HT-29 (cell line): ENCODE measurements at places on chromosomes 3 and 15. TPM values are rescaled to one million over a fixed set of nuclear protein-coding genes. Genes with fewer than 3 reads are reported as not detected.
A peak's percentile ranks its signal among the peaks of the same experiment; 100 is the strongest.

- DNase-seq = no peak
These were observed 118.7 kb downstream of the NUP210 start for GRCh38 chr3:13301286-13301987.

- DNase-seq = no peak
These were observed 65.8 kb downstream of the PEAK1 start for GRCh38 chr15:77354063-77354462.

- no peak for DNase-seq
These were observed 55.0 kb downstream of the UBE2E2 start for GRCh38 chr3:23258110-23258509.

Gene TNNC1
- total RNA-seq = 5.7 and 6.5 TPM in 2 replicates

Gene TFG
- total RNA-seq = 60.9 and 68.2 TPM in 2 replicates

GRCh38 chr15:91422797-91423196, 322.7 kb downstream of the SV2B start:
- no peak for DNase-seq

Gene TRIM42
- total RNA-seq = not detected in 2 replicates

- DNase-seq = no peak
These were observed 127.2 kb downstream of the EBLN2 start for GRCh38 chr3:73188707-73189106.

GRCh38 chr3:55177749-55178148, 249.9 kb upstream of the LRTM1 start:
- no peak for DNase-seq

Gene OR5K2
- not detected in 2 replicates for total RNA-seq

Gene TRPC1
- total RNA-seq = 0.10 and 0.21 TPM in 2 replicates

DNA sequence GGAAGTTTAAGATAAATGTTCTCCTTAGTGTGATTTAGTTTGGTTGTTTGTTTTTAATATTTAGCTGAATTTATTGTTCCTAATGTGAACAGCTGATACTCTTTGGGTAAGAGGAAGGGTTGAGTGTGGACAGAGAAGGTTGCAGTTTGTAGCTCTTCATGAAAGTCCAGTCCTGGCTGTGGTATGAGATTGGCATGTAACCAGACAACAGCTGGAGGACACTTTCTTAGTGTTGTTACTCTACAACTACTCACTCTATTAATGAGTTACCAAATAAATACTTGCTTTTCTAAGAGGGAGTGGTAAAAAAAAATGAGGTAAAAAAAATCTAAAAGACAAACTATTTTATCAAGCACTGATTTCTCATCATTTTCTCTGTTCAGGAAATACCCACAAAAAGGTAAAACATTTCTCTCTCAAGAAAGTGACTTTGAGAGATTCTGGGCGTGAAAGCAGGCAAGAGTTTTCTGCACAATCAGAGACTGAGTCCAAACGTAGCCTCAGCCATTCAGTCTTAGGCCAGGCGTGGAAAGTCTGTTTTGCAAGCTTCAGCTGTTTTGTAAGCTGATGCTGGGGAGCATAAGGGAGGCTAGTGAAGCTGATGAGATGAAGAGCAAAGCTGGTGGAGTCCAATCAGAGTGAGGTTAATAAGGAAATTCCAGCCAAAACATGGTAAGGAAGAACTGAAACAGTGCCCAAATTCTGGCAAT, 138.5 kb upstream of the ARPP21 start:
- DNase-seq = no peak

GRCh38 chr3:12996181-12996506, 77.1 kb downstream of the IQSEC1 start:
- no peak for DNase-seq

Gene PROS1
- 8.1 and 10.0 TPM in 2 replicates for total RNA-seq

DNA sequence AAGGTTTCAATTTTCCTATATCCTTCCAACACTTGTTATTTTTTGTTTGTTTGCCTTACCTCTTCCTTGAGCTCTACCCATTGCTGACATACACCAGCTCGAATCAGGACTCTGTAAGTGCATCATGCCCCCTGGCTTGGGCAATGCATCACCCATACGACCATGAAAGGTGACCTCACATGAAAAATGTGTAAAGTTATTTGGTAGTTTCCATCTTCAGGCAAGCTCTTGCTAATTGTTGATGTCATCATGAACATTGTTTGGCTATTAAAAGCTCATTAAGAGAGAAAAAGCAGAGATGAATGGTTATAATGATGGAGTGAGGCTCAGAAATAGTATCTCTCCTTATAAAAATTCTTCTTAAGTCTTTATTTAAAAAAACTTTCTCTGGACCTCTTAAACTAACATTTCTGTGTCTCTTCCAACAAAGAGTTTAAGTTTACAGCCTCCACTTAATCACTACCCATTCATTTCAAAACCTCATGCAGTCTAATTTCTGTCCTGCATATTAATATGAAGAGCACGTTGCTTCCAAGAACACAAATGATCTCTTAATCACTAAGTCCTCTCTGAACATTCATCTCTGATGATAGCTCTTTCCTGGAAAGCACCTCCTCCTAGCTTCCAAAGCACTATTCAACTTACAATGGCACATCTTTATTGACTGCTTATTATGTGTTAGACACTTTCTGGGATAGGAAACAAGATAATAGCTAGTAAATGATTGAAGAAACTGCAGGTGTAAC, 236.3 kb downstream of the NFKBIZ start:
- DNase-seq = no peak

Gene SNTN
- total RNA-seq = not detected in 2 replicates

- no peak for DNase-seq
These were observed 106.0 kb downstream of the RYK start for GRCh38 chr3:134144694-134145093.

DNA sequence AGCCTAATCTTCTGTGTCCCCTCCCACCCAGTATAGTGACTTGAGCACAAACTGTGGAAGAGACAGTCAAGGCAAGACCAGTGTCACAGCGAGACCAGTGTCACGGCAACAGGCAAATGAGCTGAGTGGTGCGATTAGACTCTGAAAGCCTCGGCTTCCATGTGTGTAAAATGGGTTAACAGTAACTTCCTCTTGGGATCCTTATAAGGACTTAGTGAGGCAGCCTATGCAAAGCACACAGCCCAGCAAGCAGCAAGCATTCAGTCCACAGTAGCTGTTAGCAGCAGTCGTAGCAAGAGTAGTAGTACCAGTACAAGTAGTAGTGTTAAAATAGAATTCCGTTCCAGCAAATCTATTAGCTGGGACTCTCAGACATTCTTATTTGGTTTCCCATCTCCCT, 334.1 kb downstream of the GABRB3 start:
- no peak for DNase-seq

DNA sequence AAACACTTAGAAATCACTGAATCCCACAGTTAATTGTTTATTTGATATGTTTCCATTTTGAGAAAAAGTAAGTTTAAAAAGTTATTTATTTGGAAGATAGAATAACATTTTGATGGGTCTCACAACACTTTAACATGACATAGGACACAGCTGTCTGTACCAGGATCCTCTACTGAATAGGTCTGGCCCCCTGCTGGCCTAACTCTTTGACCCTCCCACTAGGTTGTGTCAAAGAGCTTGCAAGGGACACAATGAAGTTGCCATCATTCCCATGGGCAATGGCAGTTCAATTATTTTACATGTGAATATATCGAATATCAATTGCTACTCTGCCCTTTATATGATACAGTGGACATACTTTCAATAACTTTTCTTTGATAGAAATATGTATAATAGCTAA, 138.9 kb downstream of the EPHA3 start:
- DNase-seq = no peak

- no peak for DNase-seq
These were observed 35.3 kb downstream of the MUC20 start for GRCh38 chr3:195755791-195756676.

Gene ISG20
- 59.0 and 60.2 TPM in 2 replicates for total RNA-seq

DNA sequence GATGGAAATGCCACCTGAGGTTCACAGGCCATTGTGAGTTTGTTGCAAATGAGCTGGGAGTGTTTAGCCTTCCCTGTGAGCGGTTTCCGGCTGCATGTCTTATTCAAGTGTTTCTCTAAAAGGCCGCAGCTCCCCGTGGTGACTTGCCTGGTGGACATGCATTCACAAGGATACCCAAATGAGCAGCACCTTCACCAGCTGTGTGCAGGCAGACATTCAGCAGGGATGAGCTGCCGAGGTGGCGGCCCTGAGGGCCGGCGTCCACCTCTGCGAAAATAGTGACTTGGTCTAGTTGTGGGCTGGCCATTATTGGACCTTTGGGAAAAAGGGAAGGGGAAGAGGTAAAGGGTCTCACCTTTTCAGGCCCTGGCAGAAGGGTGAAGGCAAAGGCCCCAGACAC, 23.4 kb downstream of the SPSB4 start:
- DNase-seq = no peak

DNA sequence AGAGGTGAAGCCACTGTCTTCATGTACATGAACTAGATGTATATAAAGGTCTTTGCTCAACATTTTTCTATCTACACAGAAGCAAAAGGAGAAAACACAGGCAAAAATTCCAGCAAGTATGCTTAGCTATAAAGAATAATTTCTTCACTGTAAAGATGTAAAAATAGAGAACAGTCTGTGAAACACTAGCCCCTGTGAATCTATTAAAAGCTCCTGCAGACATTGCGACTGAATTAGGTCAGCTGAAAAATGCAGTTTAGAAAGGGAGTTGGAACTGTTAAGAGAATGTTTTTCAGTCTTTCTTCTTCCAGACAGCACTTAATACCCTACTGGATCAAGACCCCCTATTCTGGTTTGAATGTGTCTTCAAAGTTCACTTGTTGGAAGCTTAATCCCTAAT, 291.5 kb downstream of the KBTBD8 start:
- DNase-seq = no peak

Gene CDHR4
- total RNA-seq = 0.15 and 0.34 TPM in 2 replicates

DNA sequence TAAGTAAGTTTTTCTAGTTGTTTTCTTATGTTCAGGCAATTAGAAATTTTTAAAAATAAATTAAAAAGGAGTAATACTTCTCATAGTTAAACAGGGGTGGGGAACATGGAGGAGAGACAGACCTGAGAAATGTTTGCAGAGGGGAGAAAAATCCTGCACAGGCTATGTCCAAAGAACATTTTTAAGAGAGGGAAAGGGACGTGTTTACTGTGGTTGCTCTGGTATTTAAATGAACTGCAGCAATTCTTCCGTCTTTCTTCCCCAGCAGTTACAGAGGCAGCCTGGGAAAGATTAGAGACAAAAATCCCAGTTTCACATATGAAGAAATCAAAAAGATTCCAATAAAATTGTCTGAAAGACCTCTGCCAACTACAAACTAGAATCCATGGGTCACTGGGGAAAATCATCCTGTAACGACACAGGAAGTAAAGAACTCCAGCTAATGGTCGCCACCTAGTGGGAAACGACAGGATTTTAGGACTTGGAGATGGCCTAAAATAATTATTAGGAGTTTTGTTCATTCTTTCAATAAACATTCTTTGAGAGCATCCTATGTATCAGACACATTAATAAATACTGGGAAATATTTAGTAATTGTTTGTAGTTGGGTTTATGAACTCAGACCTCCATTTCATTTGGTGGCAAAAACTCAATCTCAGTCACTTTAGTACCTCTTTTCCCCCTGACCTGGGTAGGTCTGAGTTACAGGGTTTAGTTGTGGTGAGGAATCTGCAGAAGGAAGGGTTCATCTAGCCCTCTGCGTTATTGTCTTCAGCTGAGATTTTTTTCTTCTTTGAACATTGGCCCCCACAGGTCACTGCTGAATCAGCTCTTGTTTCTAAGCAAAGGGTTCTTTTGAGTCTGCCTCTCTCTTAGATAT, 69.9 kb upstream of the GOLIM4 start:
- DNase-seq = peak; percentile 89

Gene MESP2
- total RNA-seq = 0.15 TPM in 1 of 2 replicates, not detected in the other

DNA sequence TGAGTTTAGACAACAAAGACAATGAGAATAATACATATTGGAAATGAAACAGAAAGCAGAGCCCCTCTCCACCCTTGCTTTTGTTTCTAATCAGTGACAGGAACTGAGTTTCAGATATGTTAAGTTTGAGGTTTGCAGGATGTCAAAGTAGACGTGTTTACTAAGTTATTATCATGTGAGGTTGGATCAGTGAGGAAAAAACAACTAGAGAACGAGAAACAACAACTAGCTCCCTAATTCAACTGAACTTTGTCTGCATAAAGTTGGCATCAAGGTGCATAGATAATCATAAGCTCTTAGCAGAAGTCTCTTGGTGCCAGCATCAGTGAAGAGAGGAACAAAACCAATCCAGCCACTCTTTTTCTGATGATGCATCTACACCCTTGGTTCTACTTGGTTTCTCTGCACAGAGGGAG, 491.1 kb upstream of the NR2F2 start:
- no peak for DNase-seq

GRCh38 chr3:83873550-83873949, 1085.2 kb upstream of the CADM2 start:
- no peak for DNase-seq

- no peak for DNase-seq
These were observed 1080.1 kb upstream of the ALCAM start for GRCh38 chr3:104286645-104287044.
